Sciatic nerve (tissue), 2 donors: ENCODE measurements at places on chromosomes 7 and 10. TPM values are rescaled to one million over a fixed set of nuclear protein-coding genes. Genes with fewer than 3 reads are reported as not detected.

HMX2 gene
- total RNA-seq: not detected

AKR1E2 gene
- 25.1 TPM for total RNA-seq

DNA sequence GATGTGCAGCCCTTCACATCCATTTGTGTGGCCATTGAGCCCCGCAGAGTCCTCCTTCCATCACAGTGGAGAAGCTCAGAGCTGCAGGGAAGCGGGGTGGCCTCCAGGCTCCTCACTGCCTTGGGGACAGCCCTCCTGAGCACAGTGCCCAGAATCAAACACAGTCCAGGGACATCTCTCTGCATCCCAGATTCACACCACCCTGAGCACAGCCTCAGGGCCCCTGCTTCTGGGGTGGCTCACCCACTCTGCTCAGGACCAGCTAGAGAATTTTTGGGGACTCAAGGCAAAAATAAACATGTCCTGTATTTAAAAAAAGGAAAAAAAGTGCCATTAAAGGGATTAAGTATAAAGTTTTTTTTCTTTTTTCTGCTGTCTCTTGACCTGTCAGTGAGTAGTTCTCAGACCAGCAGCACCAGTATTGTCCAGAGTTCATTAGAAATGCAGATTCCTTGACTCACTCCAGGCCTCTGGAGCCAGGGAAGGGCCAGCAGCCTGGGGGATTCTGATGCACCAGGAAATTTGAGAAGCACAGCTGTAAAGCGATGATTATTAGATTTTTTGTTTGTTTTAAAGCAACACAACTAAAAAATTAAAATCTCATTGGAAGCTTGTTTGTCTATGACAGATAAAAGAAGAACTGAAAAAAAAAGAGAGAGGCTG lies 61.6 kb downstream of the ARHGAP22 start:
- DNase-seq: no peak

DNA sequence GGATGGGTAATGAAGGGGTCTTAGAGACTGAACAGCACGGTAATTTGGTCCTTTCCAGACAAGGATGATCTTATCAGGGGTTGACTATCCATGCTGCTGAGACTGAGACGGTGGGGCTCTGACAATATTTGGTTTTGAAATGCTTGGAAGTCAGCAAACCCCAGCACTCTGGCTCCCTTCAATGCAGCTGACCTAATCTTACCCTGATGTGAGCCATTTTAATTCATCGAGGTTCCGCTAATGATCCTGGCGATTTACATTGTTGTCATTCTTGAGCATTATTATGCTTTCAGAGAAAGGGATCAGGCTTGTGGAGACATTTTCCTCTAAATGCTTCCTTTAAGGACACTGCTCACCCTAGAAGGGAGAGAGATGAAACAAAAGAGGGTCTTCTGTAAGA lies 114.6 kb upstream of the BMPER start:
- DNase-seq: no peak

- no peak for DNase-seq
These were observed 528.1 kb downstream of the DNAJB6 start for GRCh38 chr7:157864911-157865310.

- DNase-seq: no peak
These were observed 51.6 kb downstream of the TFPI2 start for GRCh38 chr7:93838966-93839365.

- no peak for DNase-seq
These were observed 27.1 kb downstream of the RBM17 start for GRCh38 chr10:6115824-6116350.
